Stimulated activated CD4-positive, alpha-beta T cell treated with anti-CD3 and anti-CD28 coated beads, TNF-alpha, amount 100 ng/mL, for 24 hours (primary cell): ENCODE measurements at places on chromosomes 12 and 14.

- DNase-seq = no peak
Observed at GRCh38 chr12:103596981-103597380, 9.9 kb downstream of the STAB2 start.

DNA sequence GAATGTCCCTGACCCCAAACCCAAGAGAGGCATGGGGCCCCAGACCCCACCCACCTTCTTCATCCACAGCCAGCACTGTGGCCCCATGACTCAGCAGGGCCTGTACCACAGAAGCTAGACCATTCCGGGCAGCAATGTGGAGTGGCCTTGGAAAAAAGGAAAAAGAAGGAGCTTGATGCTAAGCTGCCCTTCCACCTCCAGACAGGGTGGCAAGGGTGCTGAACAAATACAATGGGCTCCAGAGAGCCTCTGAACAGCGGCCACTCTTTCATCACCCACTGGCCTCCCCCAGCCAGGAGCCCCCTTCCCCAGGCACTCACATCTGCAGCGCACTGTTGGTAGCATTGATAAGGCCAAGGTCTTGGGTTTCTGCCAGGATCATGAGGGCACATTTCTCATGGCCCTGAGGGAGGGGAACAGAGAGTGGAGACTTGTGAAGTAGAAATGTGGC, 13.9 kb downstream of the SLC39A5 start:
- DNase-seq = no peak

DNA sequence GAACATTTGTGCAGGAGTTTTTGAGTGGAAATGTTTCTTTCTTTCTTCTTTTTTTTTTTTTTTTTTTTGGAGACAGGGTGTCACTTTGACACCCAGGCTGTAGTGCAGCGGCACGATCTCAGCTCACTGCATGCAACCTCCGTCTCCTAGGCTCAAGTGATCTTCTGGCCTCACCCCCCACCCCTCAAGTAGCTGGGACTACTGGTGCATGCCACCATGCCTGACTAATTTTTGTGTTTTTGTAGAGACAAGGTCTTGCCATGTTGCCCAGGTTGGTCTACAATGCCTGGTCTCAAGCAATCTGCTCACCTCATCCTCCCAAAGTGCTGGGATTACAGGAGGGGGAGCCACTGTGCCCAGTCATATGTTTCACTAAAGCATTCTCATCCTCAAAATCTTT, 69.2 kb upstream of the BCAT1 start:
- DNase-seq = no peak

GRCh38 chr14:100263141-100263540, 24.2 kb downstream of the YY1 start:
- DNase-seq = no peak

DNA sequence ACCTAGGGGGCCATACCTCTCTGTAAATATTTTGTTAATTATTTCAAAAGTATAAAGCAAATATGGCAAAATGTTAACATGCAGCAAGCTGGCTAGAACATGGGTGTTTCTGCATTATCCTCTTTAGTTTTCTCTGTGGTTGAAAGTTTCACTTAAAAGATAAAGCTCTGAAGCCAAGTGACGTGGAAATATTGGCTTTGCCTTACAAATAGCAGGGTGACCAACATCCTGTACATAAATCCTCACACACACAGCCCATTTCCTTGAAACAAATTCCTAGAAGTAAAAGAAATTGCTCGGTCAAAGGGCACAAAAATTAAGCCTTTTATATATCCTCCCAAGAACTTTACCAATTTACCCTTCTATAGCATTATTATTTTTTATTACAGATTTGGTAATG, 10.6 kb upstream of the VWF start:
- DNase-seq = no peak

GRCh38 chr14:38592764-38593442, 337.0 kb upstream of the CLEC14A start:
- DNase-seq = no peak

DNA sequence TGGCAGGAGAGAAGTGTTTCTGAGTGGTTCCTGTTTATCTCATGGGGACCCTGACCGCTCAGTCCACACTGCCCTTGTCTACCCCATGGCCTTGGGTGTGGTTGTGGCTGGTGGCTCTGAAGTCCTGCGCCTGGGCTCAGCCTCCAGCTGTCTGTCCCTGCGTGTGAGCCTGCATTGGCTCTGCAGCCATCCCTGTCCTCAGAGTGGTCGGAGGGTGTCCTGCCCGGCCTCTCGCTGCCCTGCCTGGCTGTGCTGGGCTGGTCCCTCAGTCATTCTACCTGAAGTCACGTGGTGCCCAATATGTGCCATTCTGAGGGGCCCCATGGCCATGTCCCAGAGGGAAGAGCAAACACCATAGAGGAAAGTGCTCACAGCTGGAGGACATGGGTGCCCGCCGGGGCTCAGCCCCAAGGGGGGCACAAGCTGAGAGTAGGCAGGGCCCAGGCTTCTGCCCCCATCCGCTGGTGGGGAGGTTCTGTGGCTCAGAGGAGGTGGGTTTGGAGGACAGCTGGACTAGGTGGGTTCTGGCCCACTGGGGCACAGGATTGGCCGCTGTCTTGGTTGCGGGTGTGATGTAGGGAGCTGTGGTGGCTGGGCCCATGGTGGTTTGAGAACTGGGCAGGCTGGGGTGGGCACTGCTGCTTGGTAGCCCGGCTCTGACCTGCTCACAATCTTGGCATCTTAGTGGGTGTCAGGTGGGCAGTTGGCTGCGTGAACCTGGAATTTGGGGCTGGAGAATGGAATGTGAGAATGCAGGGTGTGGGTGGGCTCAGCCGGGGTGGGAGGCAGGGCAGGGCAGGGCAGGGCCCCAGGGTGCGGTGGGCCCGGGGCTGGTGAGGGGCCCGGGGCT, 11.6 kb downstream of the TEDC1 start:
- no peak for DNase-seq

- no peak for DNase-seq
Observed at GRCh38 chr12:12537421-12537820, 25.2 kb downstream of the DUSP16 start.

DNA sequence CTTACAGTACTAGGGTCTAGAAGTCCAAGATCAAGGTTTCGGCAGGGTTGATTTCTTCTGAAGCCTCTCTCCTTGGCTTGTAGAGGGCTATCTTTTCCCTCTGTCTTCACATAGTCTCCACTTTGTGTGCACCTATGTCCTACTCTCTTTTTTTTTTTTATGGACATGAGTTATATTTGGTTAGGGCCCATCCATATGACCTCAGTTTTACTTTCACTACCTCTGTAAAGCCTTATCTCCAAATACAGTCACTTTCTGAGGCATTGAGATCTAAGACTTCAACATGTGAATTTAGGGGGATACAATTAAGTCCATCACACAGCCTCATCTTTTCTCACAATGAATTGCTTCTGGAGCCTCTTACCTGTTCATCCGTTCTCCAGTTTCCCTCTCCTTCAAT, 5.9 kb upstream of the SPTB start:
- no peak for DNase-seq

GRCh38 chr12:13079440-13079906, 24.0 kb downstream of the GSG1 start:
- DNase-seq = no peak

DNA sequence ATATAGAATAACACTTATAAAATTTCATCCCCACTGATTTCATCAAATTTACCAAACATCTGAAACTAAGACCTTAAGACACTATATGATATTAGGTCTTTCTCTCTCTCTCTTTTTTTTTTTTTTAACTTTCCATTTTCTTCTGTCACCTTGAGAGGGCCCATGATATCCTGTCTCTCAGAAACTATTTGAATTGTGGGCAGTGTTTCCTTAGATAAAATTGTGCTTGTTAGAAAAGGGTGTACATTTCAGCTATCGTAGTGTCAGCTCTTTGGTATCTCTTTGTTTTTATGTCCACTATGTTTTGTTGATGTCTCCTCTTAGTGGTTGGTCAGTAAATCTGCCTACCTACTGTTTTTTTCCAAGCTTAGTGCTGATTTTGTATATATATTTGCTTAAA, 23.8 kb downstream of the DNM1L start:
- DNase-seq = no peak

GRCh38 chr14:69980457-69981425, 101.5 kb downstream of the SMOC1 start:
- DNase-seq = no peak

- no peak for DNase-seq
Observed at GRCh38 chr14:103730490-103731035, 15.0 kb downstream of the ZFYVE21 start.

- no peak for DNase-seq
Observed at GRCh38 chr14:99838639-99839134, 45.5 kb downstream of the EML1 start.

GRCh38 chr12:8629486-8630033, 16.9 kb upstream of the AICDA start:
- no peak for DNase-seq

DNA sequence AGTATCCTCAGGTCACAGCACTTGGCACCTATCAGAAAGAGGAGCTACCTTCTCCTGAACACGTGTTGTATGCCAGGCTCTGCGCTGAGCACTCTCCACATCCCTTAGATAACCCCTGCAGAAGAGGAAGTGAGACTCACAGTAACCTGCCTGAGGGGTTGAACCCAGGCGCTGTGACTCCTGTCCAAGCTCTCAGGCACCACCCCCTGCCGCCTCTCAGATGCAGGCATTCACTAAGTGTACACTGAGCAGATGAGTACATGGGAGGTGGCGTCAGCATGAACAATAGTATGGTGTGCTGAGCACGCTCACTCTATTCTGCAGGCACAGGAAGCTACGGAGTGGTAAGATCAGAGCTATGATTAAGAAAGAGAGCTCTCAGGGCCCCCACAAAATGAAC, 21.0 kb upstream of the RIC8B start:
- peak; percentile 31 for DNase-seq

DNA sequence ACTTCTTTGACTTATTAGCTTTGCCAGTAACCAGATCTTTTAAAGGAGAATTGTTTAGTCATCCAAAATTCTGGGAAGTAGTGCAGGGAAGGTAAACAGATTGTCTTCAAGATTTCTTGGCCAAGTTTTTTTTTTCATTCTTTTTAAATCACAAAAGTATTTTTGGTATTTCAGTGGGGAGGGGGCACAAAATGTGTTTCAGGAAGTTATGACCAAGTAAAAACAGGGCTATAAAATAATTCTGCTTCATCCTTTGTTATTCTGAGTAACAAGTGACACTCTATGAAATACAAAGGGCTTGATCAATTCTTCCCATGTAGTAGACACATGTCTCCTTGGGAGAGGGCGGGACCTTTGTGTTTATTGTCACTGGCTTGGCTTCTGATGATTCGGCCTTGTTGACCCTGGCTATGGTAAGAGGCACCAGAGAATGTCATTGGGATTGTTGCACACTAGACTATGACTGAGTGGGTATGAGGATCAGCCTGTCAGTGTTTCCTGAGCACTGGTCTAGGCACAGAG, 55.4 kb downstream of the SUSD6 start:
- DNase-seq = no peak

GRCh38 chr14:54108481-54109471, 152.2 kb upstream of the BMP4 start:
- DNase-seq = no peak

GRCh38 chr14:29102266-29102665, 335.7 kb downstream of the FOXG1 start:
- no peak for DNase-seq

GRCh38 chr12:122166422-122167349, 7.3 kb downstream of the IL31 start:
- DNase-seq = peak; percentile 10

- DNase-seq = no peak
Observed at GRCh38 chr14:77278461-77279230, 7.6 kb upstream of the NGB start.

DNA sequence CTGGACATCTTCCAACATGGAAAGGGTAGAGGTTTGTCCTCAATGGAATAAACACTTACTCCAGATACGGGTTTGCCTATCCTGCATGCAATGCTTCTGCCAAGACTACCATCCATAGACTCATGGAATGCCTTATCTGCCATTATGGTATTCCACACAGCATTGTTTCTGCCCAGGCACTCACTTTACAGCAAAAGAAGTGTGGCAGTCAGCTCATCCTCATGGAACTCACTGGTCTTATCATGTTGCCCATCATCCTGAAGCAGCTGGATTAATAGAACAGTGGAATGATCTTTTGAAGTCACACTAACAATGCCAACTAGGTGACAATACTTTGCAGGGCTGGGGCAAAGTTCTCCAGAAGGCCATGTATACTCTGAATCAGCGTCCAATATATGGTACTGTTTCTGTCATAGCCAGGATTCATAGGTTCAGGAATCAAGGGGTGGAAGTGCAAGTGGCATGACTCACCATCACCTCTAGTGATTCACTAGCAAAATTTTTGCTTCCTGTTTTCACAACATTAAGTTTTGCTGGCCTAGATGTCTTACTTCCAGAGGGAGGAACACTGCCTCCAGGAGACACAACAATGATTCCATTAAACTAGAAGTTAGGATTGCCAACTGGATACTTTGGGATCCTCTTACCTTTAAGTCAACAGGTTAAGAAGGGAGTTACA, 140.4 kb downstream of the SLC35F4 start:
- no peak for DNase-seq

- DNase-seq = no peak
Observed at GRCh38 chr14:95611293-95611880, 74.8 kb upstream of the TCL1B start.

GRCh38 chr12:17077594-17077993, 471.6 kb upstream of the LMO3 start:
- DNase-seq = no peak

DNA sequence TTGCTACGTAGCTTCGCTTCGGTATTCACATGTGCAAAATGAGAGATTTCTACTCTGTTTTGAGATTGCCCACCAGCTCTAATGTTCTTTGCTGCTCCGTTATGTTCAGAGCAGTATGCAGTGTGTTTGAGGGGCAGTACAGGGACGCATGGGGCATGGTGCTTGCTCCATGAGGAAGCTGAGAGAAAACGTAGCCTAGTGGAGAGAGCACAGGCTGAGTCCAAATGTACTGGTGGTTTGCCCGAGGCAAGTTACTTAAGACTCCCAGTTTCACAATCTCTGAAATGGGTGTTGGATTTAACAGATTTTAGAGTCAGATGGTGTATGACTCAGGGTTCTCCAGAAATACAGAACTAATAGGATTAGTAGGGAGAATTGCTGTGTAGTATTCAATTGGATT, 310.5 kb downstream of the ETNK1 start:
- no peak for DNase-seq

- DNase-seq = no peak
Observed at GRCh38 chr14:69921052-69921451, 41.8 kb downstream of the SMOC1 start.

- no peak for DNase-seq
Observed at GRCh38 chr12:127657036-127657435, 609.9 kb upstream of the TMEM132C start.

- DNase-seq = no peak
Observed at GRCh38 chr14:100713705-100714104, 13.0 kb upstream of the DLK1 start.

- DNase-seq = no peak
Observed at GRCh38 chr14:38412654-38413053, 156.8 kb upstream of the CLEC14A start.
